ENCODE measurements at places on chromosomes 2 and 18.

DNA sequence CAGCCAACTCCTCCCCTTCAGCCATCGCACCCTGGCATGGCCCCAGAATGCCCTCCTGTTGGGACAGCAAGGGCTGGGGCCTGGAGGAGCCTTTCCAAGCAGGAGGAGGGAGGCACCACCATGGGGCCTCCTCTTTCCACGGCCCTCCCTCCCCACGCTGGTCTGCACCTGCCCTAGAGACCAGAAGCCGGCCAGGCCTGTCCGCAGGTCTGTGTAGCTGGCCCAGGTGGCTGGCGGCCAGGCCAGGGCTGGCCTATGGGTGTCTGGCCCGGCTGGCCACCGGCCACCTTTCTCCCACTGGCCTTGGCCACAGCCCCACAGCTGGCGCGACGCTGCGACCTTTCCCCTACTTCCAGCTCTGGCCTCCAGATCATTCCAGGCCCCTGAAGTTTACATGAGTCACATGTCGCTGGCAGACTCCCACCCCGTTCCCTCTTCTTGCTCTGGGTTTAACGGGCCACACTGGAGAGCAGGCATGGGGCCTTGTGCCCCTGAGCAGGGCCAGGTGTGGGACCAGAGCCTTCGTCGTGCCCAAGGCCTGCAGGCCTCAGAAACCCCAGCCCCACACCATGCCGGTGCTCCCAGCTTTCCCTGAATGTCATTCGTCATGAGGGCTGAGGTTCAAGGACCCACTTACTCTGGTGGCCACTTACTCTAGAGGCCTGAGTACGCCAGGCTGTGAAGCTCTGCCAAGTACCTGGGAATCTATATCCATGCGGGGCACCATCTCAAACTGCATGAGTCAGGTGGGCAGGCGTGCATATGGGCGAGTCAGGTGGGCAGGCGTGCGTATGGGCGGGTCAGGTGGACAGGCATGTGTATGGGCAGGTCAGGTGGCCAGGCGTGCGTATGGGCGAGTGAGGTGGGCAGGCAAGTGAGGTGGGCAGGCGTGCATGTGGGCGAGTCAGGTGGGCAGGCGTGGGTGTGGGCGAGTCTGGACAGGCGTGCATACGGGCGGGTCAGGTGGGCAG is 33.3 kb upstream of the KLF11 start:
- DNase-seq = no peak

DNA sequence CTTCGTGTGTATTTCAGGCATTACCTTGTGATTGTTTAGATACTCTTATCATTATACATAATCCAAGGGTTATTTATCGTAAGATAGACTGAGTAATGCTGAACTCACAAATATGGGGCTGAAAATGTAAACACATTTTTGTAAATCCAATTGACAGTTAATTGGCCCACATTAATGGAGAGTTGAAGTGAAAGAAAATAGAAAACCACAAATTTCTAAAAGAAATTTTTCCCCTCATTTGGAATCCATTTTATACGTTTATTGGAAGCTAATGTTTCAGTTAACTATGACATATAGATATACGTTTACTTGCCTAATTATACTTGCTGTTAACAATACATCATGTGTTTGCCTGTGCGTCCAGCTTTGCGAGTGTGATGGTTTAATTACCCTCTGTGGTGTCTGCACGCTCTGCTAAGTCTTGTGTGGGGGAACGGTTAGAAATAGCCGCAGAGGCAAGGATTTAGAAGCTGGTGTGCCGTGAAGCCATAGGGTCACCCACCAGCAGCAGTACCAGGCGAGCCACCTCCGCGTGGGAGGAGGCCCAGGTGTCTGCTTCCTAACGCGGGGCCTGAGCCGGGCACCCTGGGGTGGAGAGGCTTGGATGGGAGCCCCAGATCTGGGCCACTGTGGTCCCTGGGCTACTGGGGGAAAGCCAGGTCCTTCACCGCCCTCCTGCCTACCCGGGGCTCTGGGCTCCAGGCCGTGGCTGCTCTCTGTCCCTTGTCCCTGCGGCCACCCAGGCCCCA is 38.0 kb downstream of the TSHZ1 start:
- DNase-seq = no peak

DNA sequence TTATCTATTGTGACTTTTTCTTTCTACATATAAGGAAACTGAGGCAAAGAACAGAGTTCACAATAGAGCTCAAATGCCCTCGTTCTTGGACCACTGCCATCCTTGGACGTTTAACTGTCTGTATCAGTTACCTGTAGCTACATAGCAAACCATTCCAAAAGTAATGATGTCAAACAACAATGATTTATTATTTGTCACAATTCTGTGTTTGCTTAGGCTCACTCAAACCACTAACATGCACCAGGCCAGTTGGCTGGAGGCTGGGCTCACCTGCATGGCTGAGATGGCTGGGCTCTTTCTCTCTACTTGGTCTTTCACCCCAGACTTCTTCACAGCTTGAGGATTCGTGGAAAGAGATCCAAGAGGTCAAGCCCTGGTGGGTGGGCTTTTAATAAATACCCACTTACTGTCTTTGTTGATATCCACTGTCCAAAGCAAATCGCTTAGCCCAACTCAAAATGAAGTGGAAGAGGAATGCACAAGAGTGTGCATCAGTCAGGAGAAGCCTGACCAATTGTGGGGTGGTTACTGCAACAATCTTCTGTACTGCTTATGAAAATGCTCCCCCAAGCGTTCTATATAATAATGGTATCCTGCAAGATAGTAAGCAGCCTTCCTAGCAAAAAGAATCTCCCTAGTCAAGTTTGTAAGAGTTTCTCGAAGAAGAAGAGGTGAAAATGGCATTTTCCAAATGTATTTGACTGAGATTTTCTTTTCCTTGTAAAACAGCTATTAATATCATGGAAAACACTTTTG is 163.5 kb upstream of the NT5C1B start:
- DNase-seq = no peak

- DNase-seq = no peak
Observed at GRCh38 chr2:179569831-179570233, 291.6 kb downstream of the ZNF385B start.

DNA sequence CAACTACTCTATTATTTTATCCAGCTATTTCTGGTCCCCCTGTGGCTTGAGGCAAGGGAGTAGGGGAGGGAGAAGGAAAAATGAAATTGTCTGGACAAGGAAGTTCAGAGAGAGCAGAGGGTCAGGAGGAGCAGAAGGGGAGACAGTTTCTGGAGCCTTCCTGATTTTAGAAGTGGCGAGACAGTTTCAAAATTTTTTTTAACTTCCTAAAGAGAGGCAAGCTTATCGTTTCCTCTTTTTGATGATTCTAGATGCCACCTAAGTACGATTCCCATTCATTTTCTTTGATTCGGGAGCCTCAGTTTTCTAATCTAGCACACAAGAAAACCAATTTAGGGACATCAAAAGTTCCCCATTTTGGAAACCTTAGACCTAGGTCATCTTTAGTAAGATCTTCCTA is 96.9 kb upstream of the B3GNT2 start:
- no peak for DNase-seq

GRCh38 chr2:190119923-190120590 is 57.5 kb upstream of the MSTN start:
- DNase-seq = no peak

DNA sequence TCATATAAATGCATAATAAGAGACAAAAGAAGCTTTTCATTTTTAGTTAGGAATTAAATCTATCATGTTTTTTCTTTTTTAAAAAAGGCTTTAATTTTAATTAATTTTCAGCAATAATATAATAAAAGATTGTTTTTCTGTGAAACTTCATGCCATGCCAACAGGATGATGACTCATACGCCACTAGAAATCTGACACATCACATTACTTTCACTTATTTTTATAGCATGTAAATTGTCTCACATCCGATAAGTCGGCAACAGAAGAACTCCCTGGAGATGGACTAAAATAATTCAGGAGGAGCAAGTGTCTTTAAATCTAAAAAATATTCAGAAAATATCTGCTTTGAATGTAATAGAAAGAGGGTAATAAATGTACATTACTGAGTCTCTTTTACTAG is 1024.2 kb upstream of the ACVR2A start:
- no peak for DNase-seq

DNA sequence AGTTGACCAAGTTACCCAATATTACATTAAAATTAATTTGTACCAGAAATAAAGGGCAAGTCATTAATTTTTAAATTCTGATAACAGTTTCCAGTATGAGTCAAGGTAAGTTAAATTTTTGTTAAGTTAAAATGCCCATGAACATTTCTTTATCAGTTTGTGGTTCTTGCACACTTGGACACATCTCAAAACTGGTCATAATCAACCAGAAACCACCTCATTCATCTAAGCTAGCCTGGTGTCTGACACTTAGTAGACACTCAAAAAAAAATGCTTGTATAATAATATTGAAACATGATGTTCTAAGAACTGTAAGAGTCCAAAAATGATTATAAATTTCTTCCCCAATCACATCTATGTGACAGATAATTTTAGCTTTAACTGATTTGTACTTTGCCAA is 62.4 kb downstream of the SATB2 start:
- DNase-seq = no peak

DNA sequence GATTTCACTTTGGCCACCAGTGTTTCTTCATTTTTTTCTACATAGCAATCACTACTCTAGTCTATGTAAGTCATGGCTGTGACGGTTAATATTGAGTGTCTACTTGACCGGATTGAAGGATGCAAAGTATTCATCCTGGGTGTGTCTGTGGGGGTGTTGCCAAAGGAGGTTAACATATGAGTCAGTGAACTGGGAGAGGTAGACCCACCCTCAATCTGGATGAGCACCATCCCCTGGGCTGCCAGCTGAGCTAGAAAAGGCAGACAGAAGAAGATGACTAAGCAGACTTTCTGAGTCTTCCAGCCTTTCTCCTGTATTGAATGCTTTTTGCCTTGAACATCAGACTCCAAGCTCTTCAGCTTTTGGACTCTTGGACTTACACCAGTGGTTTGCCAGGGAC is 265.0 kb upstream of the SLC8A1 start:
- no peak for DNase-seq

DNA sequence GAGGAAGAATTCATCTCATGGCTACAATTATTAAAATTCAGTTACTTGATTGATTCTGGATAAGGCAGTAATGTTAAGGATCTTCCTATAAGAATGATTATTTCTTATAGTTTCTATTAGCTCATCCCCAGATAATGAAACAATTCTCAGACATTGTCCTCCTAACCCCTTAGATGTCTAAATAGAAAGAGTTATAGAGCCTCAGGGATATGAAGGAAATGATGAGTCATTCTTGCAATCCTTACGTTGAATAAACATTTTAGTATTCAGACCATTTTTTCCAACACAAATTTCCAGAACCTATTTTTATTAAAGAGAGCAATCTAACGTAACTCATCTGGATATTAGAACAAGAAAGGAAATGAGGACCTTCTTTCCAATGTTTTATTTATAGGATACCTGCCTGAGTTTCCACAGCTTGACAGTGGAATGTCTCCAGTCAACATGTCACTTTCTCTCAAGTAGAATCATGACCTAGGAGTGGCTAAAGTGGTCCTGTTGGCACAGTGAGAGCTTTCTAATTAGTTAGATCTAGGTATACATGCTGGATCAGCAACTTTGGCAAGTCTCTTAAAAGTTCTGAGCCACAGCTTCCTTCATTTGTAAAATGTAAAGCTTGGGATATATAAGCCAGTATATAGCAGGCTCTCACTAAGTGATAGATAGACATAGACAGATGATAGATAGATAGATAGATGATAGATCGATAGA is 88.0 kb upstream of the RAB27B start:
- DNase-seq = no peak

DNA sequence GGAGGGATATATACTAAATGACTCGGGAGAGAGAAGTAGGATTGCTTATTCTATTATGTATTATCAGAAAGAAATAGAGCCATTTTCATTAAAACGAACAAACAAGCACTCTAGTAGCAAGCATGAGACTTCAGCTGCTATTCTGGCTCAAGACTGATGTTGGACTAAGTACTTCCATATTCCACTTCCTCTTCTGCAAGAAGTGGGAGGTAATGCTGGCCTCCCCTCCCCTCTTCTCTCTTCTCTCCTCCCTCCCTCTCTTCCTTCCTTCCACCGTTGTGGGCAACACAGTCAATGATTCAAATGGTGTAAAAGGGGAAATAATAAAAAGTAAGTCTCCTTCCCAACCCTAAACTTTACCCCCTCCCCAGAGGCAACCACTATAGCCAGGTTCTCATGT is 62.6 kb downstream of the EMX1 start:
- DNase-seq = no peak
